Smooth muscle cell of trachea (primary cell): ENCODE measurements at places on chromosomes 1 and 21. TPM values are rescaled to one million over a fixed set of nuclear protein-coding genes. Genes with fewer than 3 reads are reported as not detected.

Gene FNDC5
- total RNA-seq: 0.87 and 3.6 TPM in 2 replicates

Gene FCRL5
- total RNA-seq: not detected in 2 replicates

Gene CAP1
- total RNA-seq: 420 and 558 TPM in 2 replicates

Gene DMRTA2
- total RNA-seq: 0.15 and 0.50 TPM in 2 replicates

Gene SIPA1L2
- 1.3 and 2.2 TPM in 2 replicates for total RNA-seq

Gene OR2T33
- total RNA-seq: not detected in 2 replicates

Gene ETV3L
- total RNA-seq: not detected in 2 replicates

Gene HIVEP3
- total RNA-seq: 0.17 and 0.29 TPM in 2 replicates

Gene NOS1AP
- total RNA-seq: under 0.01 and 0.29 TPM in 2 replicates

Gene ERO1B
- 1.6 and 2.5 TPM in 2 replicates for total RNA-seq

Gene AVPR1B
- not detected in 2 replicates for total RNA-seq

Gene SPATA21
- total RNA-seq: 0.17 TPM in 1 of 2 replicates, not detected in the other

Gene C4BPA
- total RNA-seq: not detected in 2 replicates

Gene LAD1
- total RNA-seq: not detected in 2 replicates

Gene VWA5B1
- total RNA-seq: not detected in 2 replicates
